Stimulated activated CD8-positive, alpha-beta memory T cell treated with anti-CD3 and anti-CD28 coated beads, Interleukin-4, amount 100 ng/mL, for 1 hour (primary cell): ENCODE measurements at places on chromosomes 12 and 14.

DNA sequence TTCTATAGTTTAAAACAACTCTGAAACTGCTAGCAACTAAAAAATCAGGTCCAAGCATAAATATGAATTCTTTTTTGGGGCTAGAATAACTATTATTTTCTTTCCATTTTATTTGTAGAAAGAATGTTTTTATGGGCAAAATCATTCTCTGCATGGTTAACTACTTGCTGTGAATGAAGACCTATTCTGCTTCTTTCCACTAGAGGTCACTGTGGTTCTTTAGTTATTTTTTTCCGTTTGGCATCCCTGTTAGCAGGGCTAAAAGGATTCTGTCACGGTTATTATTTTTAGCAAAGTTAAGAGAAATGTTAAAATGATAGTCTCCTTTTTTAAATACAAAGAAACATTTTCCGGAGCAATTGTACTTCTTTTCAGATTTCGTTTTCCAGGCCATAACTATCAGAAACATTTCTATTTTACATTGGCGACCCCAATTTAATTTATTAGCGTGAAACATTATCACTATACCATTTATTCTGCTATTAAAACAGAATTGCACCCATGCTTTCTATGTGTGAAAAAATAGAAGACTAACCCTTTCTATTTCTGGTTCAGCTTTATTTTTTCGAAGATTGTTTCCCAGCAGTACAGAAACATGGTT is 404.8 kb downstream of the ATP23 start:
- DNase-seq: no peak

- DNase-seq: no peak
Measured at GRCh38 chr12:45930369-45930768, 60.0 kb downstream of the SCAF11 start.

DNA sequence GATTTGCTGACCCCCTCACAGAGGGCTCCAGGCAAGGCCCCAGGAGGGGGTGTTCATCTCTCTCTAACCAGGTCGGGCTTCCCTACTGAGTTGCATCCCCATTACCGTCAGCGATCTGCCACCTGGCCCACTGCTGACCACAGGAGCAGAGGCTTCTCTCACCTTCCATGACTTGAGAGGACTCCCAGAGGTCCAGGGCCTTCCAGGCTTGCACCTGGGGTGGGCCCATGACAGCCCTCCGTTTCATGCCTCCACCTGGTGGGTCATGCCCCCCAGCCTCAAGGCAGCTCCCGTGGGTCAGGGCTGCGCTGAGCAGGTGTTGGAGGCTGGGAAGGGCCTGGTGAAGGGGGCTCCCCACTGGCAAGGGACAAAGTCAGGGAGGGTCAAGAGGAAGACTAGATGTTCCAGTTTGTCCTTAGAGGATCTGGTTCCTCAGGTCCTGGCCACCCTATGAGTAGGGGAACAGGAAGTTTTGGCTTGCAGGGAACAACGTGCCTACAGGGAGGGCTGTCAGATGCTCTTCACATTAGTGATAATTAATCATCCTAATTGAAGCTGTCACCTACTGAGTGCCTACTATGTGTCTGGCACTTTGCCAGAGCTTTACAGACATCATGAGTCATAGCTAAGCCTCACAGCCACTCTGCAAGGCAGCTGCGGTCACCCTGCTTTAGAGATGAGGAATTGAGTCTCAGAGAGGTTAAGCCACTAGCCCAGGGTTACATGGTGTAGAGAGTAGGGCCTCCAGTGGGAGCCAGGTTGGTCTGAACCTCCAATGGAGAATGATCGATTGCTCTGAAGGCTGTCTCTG is 13.8 kb downstream of the NFKBIA start:
- DNase-seq: no peak

GRCh38 chr12:45425426-45425825 is 209.5 kb downstream of the ANO6 start:
- no peak for DNase-seq

- DNase-seq: no peak
Measured at GRCh38 chr12:115491511-115492250, 785.8 kb downstream of the MED13L start.

- no peak for DNase-seq
Measured at GRCh38 chr14:73726025-73726961, 12.1 kb upstream of the PNMA1 start.

DNA sequence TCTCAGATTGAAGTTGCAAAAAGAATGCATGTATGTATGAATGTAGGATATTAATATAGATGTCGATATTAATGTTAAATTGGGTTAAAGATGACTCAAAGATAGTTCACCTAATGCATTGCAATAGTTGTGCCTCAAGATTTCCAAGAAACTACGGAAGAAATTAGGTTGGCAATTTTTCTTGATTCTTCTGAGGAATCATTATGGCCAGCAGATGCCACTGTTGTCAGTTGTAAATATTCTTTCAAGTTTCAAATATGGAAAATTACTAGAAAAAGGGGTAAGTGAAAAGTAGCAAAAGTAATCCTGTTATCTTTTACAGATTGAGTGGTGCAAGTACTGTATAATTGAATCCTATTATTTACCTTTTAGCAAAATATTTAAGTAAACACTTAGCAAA is 202.1 kb downstream of the ADAMTS20 start:
- DNase-seq: no peak

- DNase-seq: no peak
Measured at GRCh38 chr12:55743406-55744339, 751 bp downstream of the GDF11 start.

- DNase-seq: no peak
Measured at GRCh38 chr14:77467801-77468200, 9.9 kb downstream of the AHSA1 start.

GRCh38 chr12:64608901-64609535 is 1.3 kb upstream of the RASSF3 start:
- no peak for DNase-seq

DNA sequence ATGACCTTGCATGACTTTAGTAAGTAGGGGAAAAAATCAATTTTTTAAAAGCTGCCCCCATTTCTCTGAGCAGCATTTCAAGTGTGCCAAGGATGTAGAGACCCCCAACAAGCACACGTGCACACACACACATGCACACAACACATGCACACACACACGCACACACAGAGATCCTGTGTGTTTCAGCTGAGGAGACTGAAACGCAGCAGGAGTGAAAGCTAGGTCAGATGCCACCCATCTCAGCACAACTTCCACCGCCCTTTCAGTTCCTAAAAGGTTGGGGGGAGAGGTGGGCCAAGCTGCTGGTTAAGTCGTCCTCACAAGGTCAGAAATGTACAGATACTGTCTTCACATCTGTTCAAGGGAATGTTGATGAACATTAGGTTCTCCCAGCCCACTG is 13.9 kb downstream of the MYL2 start:
- no peak for DNase-seq

- DNase-seq: no peak
Measured at GRCh38 chr14:101201535-101202151, 298.1 kb upstream of the RTL1 start.

GRCh38 chr12:55842681-55843429 is at the start of gene MMP19:
Gene MMP19 (minus strand): TSS chr12:55842936. CDS start chr12:55842830, 106 bp downstream.
- no peak for DNase-seq
